ENCODE measurements at places on chromosomes 5 and 9.

DNA sequence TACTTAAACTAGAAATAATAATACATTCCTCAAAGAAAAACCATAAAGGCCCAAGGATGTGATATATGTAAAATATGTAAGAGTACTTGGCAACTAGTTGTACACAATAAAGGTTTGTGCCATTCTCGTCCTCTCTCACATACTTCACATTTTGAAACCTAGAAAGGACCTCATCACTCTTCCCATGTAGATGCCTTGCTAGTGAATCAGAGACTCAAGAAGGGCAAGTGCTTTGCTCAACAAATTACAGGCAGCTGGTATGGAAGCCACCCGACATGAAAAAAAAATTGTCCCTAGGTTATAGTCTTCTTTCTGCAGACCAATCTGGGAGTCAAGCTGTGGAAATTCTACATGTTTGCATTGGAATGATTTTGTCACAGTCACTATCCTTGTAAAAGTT lies 31.7 kb downstream of the ADRB2 start:
- no peak for DNase-seq

- DNase-seq = no peak
These were observed 146.4 kb upstream of the MAP3K1 start for GRCh38 chr5:56668996-56669395.

GRCh38 chr9:128901822-128902221 lies 19.0 kb upstream of the PHYHD1 start:
- no peak for DNase-seq

GRCh38 chr5:156640691-156641241 lies 209.3 kb upstream of the PPP1R2B start:
- no peak for DNase-seq

- no peak for DNase-seq
These were observed 8.3 kb upstream of the SEPTIN8 start for GRCh38 chr5:132785365-132785764.

- DNase-seq = no peak
These were observed 11.7 kb upstream of the SNCAIP start for GRCh38 chr5:122300374-122300773.

GRCh38 chr5:1497242-1497777 lies 26.4 kb downstream of the LPCAT1 start:
- no peak for DNase-seq

- no peak for DNase-seq
These were observed 1.7 kb downstream of the RAB14 start for GRCh38 chr9:121199921-121200320.

- DNase-seq = no peak
These were observed 24.2 kb upstream of the ELAVL2 start for GRCh38 chr9:23850242-23850689.

- peak; percentile 83 for DNase-seq
These were observed 1.4 kb upstream of the GLRX start for GRCh38 chr5:95823738-95824609.

DNA sequence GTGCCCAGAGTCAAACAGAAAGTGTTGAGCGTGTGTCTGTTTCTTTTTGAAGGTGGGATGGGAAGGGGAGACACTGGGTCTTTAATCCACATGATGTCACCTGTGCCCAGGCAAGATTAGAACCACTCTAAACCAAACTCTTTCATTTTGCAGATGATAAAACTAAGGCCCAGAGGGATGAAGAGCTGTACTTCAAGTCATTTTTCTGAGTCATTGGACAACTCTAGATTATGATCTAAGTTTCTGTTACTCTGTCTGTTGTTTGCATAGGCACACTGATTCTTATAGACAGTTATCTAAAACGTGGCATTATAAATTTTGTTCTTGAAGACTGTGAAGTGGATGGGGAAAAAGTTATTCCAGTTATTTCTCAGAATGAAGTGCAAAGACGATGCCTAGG lies 48.8 kb downstream of the MAST4 start:
- DNase-seq = no peak

DNA sequence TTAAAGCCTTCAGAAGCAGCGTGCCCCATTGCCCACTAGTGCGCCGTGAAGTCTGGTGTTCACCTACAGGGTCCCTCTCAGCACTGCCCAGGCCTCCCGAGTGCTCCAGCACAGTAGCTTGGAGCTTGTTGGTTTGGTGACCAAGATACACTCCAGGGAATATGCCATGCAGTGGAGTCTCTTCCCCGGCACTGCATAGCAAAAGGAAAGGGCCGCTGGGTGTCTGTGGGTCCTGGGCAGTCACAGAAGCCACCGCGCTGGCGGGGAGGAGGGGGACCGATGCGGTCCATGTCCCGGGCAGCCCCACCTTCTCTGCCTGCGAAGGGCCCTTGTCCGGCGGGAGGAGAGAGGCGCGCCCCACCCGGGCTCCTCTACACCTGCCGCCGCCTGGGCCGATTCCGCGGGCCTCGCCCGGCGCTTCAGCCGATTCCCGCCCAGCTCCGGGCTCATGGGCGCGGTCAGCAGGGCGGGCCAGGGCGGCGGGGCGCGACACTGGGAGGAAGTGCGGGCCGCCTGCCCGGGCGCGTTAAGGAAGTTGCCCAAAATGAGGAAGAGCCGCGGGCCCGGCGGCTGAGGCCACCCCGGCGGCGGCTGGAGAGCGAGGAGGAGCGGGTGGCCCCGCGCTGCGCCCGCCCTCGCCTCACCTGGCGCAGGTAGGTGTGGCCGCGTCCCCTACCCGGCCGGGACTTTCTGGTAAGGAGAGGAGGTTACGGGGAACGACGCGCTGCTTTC lies at the start of gene SYK:
Gene SYK (plus strand): TSS at position 579 of the 732 bp plus-strand sequence. CDS start 42,080 bp downstream, outside the sequence.
- no peak for DNase-seq

GRCh38 chr9:126301985-126302603 lies 24.5 kb upstream of the MVB12B start:
- peak; percentile 36 for DNase-seq

- no peak for DNase-seq
These were observed 308.0 kb upstream of the DAP start for GRCh38 chr5:11069041-11069440.

- no peak for DNase-seq
These were observed 76.3 kb downstream of the FOCAD start for GRCh38 chr9:20760246-20760891.

DNA sequence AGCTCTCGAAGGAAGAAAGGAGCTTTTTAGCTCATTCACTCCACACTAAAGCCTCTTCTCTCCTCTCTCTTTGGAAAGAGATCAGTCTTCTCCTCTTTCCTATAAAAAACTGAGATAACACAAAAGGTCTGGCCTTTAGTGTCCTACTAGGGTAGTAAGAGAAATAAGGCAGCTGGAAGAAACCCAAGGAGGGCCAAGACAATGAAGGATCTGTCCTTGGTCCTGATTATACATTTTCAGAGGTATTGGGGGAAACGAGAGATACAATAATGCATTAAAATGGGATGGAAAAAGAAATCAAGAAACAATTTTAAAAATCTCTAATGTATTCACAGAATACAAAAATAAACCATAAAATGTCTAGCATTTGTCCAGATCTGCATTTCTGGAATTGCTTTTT lies 184.0 kb downstream of the SLF1 start:
- no peak for DNase-seq

- no peak for DNase-seq
These were observed 405.3 kb downstream of the TLE4 start for GRCh38 chr9:79977074-79977435.

GRCh38 chr9:109551651-109552050 lies 53.5 kb upstream of the PTPN3 start:
- no peak for DNase-seq

DNA sequence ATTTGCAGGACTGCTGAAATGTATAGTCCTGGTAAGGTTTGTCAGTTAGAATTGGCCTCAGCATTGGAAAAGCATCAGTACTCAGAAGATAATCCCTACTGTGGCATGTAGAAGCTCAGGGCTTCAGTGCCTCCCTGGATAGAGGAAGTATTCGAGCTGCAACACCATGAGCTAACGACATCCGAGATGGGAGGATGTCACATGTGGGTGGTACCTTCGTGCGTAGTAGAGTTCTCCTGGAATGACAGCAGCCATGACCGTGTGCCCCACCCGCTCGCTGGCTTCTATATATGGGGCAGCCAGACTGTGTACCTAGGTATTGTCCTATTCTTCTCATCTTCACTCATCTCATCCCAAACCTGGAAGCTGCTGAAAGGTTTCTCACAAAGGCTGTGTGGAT lies 345.8 kb upstream of the KLF9 start:
- no peak for DNase-seq

Measured in naive thymus-derived CD8-positive, alpha-beta T cell (primary cell).